Osteoblast (primary cell): ENCODE measurements at places on chromosomes 16 and 17. TPM values are rescaled to one million over a fixed set of nuclear protein-coding genes. Genes with fewer than 3 reads are reported as not detected.

ARL5C gene
- total RNA-seq = not detected in 2 replicates

CD300E gene
- total RNA-seq = under 0.01 TPM in 1 of 2 replicates, not detected in the other

GAS2L2 gene
- not detected in 2 replicates for total RNA-seq

CRISPLD2 gene
- total RNA-seq = 40.2 and 122 TPM in 2 replicates

MAPT gene
- 0.29 and 0.36 TPM in 2 replicates for total RNA-seq

SGCA gene
- total RNA-seq = 0.29 TPM in 1 of 2 replicates, not detected in the other

ST6GALNAC1 gene
- total RNA-seq = 0.72 TPM in 1 of 2 replicates, not detected in the other

UNC45B gene
- total RNA-seq = not detected in 2 replicates

HCRT gene
- not detected in 2 replicates for total RNA-seq

ABCC11 gene
- under 0.01 and 0.29 TPM in 2 replicates for total RNA-seq

POLR2C gene
- 95.2 and 97.8 TPM in 2 replicates for total RNA-seq

CRHR1 gene
- not detected in 2 replicates for total RNA-seq

TPSG1 gene
- total RNA-seq = not detected in 2 replicates

TEKT5 gene
- total RNA-seq = 0.29 and 0.36 TPM in 2 replicates

TEX14 gene
- under 0.01 TPM in 2 replicates for total RNA-seq

CCNF gene
- 6.9 and 7.4 TPM in 2 replicates for total RNA-seq

TGFB1I1 gene
- total RNA-seq = 60.1 and 70.4 TPM in 2 replicates

ZG16 gene
- total RNA-seq = not detected in 2 replicates

PABPN1L gene
- not detected in 2 replicates for total RNA-seq

CETP gene
- total RNA-seq = not detected in 2 replicates

DPEP2 gene
- total RNA-seq = not detected in 2 replicates

CASKIN2 gene
- 8.7 and 10.3 TPM in 2 replicates for total RNA-seq

AGRP gene
- total RNA-seq = not detected in 2 replicates

NCOR1 gene
- total RNA-seq = 70.7 and 86.9 TPM in 2 replicates

NPIPA5 gene
- total RNA-seq = 3.2 and 5.4 TPM in 2 replicates

MT2A gene
- 33.7 and 43.9 TPM in 2 replicates for total RNA-seq

TM4SF5 gene
- not detected in 2 replicates for total RNA-seq

C16orf46 gene
- total RNA-seq = 0.59 and 2.2 TPM in 2 replicates

ALOX15 gene
- total RNA-seq = not detected in 2 replicates

ST6GALNAC2 gene
- 0.36 and 0.59 TPM in 2 replicates for total RNA-seq

CPHXL2 gene
- not detected in 2 replicates for total RNA-seq

ARL16 gene
- 24.5 and 26.1 TPM in 2 replicates for total RNA-seq

HP gene
- not detected in 2 replicates for total RNA-seq

PARD6A gene
- 2.4 and 2.9 TPM in 2 replicates for total RNA-seq

STH gene
- not detected in 2 replicates for total RNA-seq

OTOA gene
- total RNA-seq = under 0.01 TPM in 2 replicates

RNF43 gene
- total RNA-seq = under 0.01 TPM in 2 replicates

PIRT gene
- total RNA-seq = not detected in 2 replicates

AKAP1 gene
- 14.5 and 19.7 TPM in 2 replicates for total RNA-seq

GGT6 gene
- total RNA-seq = not detected in 2 replicates

SMTNL2 gene
- not detected in 2 replicates for total RNA-seq

PRRT2 gene
- 1.4 and 4.1 TPM in 2 replicates for total RNA-seq

TERB1 gene
- total RNA-seq = 0.29 and 0.36 TPM in 2 replicates

CD300LG gene
- not detected in 2 replicates for total RNA-seq

CES3 gene
- total RNA-seq = 0.29 TPM in 1 of 2 replicates, not detected in the other

SCARF1 gene
- total RNA-seq = 0.88 and 1.4 TPM in 2 replicates

KRT10 gene
- total RNA-seq = 2.2 and 2.4 TPM in 2 replicates

SLC5A11 gene
- 0.29 TPM in 1 of 2 replicates, not detected in the other for total RNA-seq

PERCC1 gene
- total RNA-seq = not detected in 2 replicates

TBC1D3I gene
- total RNA-seq = 0.36 and 0.59 TPM in 2 replicates

CCL7 gene
- 0.29 and 0.36 TPM in 2 replicates for total RNA-seq

HES7 gene
- total RNA-seq = not detected in 2 replicates

ACSM2A gene
- not detected in 2 replicates for total RNA-seq
